ENCODE measurements at places on chromosomes 11 and 22. TPM values are rescaled to one million over a fixed set of nuclear protein-coding genes. Genes with fewer than 3 reads are reported as not detected.

DNA sequence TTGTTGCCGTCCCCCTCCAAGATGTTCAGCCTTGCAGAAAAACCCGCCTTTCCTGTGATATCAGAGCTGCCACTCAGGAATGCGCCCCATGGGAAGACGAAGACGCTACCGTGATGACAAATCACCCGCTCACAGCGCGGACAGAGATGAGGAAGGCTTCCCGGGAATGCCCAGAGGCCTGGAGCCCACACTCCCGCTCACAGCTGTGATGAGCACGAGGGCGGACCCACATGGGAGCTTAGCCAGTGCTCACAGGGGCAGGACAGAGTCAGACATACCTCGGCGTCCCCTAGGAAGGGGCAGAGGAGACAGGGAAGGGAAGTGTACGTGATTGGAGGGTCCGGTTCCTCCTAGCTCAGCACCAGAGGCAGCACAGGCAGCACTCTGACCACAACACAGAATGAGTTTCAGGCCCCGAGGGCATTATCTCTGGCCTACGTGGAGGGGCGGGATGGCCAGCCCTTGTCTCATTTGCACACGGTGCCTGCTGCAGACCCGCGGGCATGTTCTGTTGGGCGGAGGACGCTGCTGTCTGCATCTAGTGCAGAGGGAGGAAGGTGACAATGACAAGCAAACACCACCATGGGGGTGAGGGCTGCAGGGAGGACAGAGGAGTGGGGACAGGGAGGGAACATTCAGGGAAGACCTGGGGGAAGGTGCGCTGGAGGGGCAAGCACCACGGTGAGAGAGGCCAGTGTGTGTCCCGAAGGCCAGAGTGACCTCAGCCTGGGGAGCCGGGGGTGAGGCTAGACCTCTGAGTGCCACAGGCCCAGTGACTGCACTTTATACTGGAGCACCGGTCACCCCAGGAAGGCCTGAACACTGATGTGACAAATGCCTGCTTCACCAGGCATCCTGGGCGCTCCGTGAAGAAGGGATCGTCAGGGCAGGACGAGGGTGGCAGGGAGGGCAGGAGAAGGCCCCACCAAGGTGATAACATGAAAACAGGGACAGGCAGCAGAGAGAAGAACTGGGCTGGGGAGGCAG, 79.6 kb downstream of the CELSR1 start:
- DNase-seq, result peak; percentile 38

- no peak for DNase-seq
Measured at GRCh38 chr11:116330439-116331185, 442.2 kb downstream of the BUD13 start.

- no peak for DNase-seq
Measured at GRCh38 chr11:36389811-36390210, 93.7 kb downstream of the PRR5L start.

DNA sequence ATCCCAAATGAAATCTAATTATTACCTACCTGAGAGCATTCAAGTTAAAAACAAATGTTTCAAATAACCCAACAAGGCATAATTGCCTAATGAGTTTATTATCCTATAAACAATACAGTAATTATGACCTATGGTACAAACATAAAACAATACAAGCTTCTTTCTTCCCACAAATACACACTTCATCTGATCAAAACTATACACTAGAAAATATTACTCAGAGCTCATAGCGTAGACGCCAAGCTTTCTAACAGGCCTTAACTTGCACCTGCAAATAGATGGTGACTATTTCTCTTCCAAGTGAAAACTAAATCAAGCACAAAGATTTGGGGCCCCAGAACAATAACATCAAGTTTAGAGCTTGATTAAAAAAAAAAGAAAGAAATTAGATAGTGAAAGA, 78.1 kb downstream of the SOX6 start:
- DNase-seq, result no peak

DNA sequence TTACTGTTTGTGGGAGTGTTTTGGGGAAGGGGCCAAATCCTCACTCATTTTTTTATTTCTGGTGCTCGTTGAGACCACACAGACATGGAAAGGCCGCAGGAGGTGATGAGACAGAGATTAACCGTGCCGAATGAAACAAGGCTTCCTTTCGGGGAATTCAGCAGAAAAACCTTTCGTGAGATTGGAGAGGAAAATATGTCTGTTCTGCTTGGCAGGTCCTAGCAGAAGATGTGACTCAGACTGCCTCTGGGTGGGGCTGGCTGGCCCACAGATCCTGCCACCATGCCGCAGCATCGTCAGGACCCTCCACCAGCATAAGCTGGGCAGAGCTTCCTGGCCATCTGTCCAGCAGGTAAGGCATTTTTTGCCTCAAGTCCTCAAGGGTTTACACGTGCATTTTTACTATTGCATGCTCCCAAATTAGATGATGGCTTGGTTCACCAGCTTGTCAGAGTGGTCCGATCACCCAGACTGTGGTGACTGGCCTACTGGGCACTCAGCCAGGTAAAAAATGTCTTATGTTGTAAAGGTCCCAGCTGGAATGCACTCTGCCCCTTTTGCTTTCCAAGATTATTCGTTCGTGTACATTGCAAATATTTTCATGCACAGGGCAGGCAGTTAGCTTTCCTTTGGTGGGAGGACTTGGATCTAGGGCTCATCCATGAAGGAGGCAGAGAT, 1.5 kb downstream of the DDB2 start:
- DNase-seq, result peak; percentile 81

DNA sequence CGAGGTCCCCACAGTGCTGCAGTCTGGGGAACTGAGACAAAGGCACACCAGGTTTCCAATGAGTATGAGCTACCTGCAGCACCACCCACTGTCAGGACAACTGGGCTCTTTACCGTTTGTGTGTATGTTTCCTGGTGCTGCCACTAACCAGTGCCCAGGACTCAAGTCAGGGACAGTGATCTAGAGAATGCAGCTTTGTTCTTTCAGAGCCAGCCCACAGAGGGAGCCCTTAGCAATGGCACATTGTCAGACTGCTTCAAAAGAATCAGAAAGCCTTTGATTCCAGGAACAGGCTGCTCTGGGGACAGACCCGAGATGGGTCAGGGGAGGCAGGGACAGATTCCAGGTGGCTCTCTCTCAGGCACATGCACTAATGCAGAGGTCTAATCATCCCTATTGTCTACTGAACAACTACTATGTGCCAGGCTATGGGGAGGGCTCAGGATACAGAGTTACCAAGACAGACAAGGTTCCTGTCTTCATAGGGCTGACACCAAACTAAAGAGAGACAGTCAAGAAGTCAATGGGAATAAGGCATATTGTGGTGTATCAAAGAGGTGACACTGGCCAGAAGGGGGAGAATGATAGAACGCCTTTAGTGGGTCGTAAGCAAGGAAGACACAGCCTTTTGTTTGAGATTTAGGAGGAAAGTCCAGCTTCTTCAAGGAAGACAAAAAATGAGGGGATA, 103.7 kb downstream of the VPREB1 start:
- peak; percentile 4 for DNase-seq

Gene FGF19
- total RNA-seq, result not detected

DNA sequence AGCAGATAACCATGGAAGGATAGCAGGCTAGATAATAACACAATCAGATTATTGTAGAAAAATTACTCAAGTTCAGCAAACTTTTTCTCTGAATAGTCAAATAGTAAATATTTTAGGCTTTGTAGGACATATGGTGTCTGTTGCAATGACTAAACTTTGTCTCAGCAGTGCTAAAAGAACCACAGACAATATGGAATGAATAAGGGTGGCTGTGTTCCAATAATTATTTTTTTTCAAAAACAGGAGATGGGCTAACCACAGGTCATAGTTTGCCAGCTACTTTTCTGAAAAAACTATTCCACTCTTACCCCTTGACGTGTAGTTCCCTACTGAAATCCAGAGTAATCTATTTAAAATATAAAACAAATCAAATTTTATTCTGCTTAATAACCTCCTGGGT, 153.9 kb upstream of the LRRC4C start:
- DNase-seq, result no peak

- peak; percentile 64 for DNase-seq
Measured at GRCh38 chr22:28933321-28933720, 49.9 kb downstream of the ZNRF3 start.

DNA sequence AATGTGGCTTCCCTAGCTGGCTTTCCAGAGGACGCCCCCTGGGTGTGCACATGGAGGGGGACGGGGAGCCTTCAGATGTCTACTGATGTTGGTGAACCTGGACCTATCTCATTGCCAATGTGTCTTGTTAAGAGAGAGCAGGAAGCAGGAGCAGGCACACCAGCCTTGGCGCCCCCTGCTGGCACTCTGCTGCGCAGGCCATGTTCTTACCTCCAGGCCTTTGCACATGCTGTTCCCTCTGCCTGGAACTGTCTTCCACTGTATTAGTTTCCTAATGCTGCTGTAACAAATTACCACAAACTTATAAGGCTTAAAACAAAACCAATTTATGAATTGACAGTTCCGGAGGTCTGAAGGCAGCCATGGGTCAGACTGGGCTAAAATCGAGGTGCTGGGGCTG, 23.6 kb upstream of the MN1 start:
- no peak for DNase-seq

DNA sequence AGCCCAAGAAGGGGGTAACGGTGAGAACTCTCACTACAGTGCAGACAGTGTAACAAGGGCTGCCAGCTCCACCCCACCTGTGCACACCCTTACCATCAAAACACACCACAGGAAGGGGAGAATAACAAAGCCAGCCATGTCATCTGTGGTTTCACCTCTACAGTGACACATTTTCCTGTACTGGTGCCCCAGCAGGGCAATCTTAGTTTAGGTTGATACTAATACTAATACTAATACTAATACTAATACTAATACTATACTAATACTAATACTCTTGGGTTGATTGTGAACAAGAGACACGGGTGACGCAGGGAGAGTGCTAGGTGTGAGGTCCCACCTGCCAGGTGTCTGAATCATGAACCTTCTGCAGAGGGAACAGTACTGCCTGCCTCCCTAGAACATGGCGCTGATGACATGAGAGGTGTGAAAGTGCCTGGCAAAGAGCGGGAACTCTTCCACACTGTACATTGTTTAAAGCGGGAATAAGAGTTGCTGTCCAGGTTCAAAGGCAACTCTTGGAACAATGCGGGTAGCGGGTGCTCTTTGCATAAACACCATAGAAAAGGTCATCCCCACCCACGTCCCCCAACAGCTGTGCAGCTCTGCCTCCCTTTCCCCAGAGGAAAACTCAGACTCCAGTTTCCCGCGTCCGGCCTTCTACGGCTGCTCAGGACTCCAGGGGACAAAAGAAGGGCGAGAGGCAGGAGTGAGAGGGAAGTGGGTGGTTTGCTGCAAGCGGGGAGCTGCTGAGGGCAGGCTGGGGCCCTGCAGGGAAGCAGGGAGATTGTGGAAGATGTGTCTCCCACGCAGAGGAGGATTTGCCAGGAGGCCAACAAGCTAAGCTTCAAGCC, 25.0 kb upstream of the TMPRSS4 start:
- no peak for DNase-seq

DNA sequence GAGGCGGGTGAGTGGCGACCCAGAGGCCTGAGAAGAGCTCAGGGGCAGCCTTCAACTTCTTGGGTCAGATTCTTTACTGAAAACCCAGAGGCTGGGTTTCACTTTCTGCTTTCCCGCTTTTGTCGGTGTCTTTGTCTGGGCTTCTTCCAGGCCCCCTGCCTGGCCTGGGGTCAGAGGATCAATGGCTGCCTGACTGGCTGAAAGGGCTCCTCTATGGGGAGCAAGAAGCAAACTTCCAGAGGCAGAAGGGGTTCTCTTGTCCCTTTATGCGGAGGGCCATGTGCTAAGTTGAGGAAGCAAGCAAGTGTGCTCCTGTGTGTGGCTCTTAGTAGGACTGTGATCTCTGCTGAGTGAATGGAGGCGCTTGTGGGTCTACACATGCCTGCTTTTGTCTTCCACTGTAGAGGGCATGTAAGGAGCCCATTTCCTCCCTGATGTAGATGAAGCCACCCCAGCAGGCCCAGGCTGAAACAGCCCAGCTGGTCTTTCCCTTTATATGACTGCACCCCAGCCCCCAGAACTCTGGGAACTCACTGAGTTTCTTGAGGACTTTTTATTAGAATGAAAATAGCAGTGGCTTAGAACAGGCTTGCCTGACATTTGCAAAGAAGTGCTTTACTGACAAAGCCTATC, 1.0 kb upstream of the PKNOX2 start:
- no peak for DNase-seq

DNA sequence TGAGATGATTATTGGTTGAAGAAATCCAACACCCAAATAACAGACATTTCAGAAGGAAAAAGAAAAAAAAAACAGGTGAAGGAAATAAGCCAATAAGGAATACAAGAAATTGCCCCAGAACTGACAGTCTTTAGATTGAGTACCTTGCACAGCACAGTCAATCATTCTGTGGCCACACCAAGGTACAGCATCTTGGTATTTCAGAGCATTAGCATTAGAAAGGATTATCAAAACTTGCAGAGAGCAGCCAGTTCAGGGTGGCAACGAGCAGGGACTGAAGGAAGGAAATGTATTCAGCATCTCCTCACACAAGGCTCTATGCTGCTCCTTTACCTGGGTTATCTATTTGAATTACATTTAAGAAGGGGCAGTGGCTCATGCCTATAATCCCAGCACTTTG, 2.1 kb downstream of the ADA2 start:
- no peak for DNase-seq

DNA sequence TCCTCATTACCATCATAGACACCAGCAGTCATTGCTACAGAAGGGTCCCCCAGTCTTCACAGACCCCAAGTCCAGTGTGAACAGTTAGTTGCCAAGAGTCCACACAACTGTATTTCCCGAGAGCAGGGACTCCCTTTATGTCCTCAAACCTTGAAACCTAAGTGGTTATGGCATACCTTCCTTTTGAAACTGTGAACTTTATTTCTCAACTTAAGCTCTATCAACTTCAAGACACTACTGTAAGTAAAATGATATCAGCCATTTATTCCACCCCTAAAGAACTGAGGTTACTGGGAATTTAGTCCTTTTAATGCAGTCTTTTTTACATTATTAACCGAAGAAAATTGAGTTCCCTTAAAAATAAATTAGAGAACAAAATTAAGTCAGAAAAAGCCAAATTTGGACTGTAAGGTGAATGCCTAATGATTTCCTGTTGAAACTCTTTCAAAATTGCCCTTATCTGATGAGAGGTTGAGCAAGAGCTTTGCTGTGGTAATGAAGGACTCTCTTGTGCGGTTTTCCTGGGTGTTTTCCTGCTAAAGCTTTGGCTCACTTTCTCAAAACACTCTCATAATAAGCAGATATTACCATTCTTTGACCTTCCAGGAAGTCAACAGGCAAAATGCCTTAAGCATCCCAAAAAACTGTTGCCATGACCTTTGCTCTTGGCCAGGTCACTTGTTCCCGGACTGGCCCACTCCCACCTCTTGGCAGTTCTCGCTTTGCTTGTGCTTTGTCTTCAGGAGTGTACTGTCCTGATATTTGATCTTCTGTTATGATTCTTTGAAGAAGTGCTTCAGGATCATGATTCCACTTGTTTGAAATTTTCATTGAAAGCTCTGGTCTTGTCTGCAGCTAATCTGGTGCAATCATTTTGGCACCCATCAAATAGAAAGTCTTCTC, 765.4 kb upstream of the ANO3 start:
- no peak for DNase-seq

DNA sequence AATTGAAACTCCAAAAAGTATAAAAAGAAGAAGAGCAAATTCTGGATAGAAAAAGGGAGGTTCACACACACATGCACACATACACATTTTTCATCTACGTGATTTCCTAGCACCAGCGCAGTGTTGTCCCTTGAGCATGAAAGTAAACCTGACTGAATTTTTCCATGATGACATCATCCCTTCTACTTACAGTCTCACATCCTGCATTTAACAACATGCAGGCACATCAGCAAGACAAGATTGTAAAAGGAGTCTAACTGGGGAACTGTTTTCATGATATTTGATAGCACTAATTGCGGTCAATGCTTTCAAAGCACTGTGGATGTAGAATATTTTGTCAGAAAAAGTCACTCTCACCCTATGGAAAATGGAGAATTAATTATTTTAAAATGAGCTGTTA, 36.6 kb downstream of the GAS2 start:
- DNase-seq, result peak; percentile 89
